ENCODE measurements at places on chromosomes 2 and 18.

GRCh38 chr18:34859496-34859895 lies 149.4 kb downstream of the DTNA start:
- no peak for DNase-seq

- no peak for DNase-seq
Measured at GRCh38 chr18:37534627-37535026, 31.0 kb downstream of the CELF4 start.

- no peak for DNase-seq
Measured at GRCh38 chr2:195642679-195643068, 14.4 kb upstream of the SLC39A10 start.

DNA sequence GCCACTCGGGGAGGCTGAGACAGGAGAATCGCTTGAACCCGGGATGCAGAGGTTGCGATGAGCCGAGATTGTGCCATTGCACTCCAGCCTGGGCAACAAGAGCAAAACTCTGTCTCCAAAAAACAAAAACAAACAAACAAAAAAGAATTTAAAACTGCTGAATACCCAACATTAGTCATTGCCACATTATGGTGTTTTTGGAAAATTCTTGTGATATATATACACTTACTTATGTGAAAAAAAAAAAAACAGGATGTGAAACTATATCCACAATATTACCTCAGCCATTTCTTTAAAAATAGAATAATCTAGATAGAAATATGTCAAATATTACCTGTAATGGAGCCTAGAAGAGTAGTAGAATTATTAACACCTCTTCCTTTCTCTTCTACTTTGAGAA lies 288.3 kb upstream of the FN1 start:
- no peak for DNase-seq

GRCh38 chr2:211854832-211855231 lies 683.8 kb downstream of the ERBB4 start:
- DNase-seq = no peak

DNA sequence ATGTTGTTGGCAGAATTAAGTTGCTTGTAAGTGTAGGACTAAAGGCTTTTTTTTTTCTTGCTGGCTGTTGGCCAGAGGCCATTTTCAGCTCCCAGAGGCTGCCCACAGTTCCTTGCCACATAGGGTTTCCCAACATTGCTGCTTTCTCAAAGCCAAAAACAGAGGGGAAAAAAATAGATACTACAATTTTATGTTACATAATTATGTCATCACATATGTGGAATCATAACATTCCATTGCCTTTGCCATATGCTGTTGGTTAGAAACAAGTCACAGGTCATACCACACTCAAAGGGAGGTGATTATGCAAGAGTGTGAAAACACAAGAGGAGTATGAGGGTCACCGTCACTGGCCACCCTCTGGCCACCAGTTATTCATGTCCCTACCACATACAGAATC lies 154.5 kb downstream of the RTN4 start:
- DNase-seq = no peak

DNA sequence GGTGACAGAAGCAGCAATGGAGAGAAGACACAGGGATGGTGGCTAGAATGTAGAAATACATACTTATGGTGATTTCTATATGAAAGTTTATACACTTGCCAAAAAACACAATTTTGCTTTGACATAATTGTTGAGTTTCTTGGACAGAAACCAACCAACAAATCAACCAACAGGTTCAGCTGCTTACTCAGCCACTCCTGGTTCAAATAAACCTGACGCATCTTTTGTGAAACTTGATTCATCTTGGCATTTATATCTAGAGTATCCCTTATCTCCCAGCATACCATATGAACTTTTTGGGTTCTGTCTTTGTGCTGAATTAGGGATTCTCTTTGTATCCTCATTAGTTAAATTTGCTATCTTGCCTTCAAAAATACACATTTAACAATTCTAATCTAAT lies 54.1 kb upstream of the ERBB4 start:
- DNase-seq = no peak

DNA sequence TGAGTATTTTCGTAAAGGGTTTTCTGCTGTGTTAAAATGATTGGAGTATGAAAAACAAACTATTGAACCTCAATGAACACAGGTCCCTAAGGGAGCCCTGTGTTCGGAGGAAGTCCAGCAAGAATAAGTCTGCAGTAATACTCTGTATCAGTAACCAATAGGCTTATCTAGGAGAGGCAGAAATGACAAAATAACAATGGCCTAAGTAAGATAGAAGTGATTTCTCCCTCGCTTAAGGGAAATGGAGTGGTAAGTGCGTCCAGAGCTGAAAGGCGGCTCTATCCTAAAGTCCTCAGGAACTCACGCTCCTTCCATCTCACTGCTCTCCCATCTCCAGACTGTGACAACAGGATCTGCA lies 29.3 kb upstream of the MFSD6 start:
- DNase-seq = no peak

DNA sequence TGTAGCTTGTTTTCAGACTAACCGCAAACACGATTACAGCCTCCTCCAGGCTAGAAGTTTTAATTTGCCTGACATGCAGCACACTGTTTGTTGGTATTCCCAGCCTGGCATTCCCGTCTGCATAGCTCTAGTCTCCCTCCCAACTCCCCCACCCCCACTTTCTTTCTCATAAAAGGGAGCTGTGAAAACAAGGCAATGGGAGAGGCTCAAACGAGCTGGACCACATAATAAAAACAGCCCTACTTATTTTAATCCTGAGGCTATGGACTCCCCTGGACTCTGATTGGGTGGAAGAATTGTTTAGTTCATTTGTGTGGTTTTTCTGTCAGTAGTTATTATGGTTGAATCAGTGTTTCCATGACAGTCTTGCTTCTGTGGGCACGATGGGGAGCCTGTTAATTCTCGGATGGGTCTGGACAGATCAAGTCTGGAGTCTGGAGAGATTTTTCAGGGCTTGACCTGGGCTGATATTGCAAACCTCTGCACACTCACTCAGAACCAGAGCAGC lies 1.2 kb downstream of the STON1 start:
- no peak for DNase-seq

GRCh38 chr2:149586898-149587219 lies 716 bp downstream of the MMADHC start:
- DNase-seq = no peak

- DNase-seq = no peak
Measured at GRCh38 chr18:25798046-25798445, 292.4 kb downstream of the SS18 start.

- DNase-seq = no peak
Measured at GRCh38 chr2:19933351-19933981, 31.7 kb upstream of the TTC32 start.

DNA sequence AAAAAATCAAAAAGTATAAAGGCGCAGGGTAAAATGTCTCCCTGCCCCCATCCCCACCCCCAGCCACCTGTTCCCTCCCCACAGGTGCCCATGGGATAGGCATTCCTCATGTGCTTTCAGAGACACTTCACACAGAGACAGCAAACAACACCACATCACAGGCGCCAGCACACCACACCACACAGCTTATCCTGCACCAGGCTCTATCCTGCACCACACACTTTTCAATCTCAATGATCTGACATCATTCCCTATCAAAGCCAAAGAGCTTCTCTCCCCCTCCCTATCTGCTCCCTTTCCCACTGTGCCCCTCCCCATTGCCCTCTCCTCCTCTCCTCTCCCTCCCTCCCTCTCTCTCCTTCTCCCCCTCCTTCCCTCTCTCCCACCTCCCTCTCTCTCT lies 15.5 kb downstream of the FAM178B start:
- DNase-seq = no peak

DNA sequence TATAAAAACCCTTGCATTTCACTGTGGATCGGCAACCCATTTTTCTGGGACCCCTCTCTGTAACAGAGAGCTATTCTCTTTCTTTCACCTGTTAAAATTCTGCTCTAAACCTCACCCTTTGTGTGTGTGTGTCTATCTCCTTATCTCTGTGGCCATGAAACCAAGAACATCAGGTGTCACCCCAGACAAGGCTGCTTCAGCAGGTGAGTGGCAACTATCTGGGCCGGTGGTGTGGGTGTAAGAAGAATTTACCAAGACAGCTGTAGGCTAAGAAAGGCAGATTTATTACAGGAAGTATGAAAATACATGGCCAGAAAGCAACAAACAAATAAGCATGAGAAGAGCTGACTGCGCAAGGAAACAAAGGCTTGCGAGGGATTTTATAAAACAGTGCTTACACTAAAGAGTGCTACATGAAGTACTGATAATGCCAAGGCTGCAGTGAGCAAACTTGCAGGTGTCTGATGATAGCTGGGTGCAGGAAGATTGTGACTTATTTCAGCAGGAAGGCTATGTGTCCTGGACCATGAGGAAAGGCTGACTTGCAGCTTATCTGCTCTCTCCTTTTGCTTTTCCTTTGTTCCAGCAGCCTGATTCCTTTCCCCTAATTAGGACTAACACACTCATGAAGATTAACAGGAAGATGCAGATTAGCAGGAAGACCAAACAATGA lies 421.1 kb downstream of the PTH2R start:
- no peak for DNase-seq

GRCh38 chr2:238525990-238526389 lies 99.3 kb downstream of the ASB1 start:
- no peak for DNase-seq

DNA sequence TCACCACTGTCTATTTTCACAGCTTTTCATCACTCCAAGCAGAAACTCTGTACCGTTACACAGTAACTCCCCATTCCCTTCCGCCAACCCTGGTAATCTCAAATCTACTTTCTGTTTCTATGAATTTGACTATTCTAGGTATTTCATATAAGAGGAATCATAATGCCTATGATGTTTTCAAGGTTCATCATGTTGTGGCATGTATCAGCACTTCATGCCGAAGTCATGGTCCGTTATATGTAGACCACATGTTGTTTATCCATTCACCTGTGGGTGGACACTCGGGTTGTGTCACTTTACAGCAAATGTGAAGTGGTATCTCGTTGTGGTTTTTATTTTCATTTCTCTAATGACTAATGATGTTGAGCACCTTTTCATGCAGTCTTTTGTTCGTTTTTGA lies 21.6 kb downstream of the CPSF3 start:
- DNase-seq = no peak

DNA sequence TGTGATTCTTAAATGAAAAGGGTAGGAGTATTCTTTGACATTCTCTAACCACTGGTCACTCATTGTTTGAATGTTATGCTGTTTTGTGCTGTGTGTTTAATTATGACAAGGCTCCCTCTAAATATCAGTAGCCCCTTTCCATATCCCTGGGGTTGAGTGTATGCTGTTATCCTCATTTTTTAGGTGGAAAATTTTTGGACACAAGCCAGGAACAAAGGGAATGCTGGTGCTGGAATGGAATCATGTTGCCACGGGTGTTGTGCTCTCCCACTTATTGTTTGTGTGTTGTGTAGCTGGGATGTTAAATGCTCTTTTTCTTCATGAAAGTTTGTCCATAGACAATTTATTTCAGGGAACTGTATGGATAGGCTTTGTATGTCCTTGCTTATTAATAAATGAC lies 43.3 kb downstream of the ZNF532 start:
- no peak for DNase-seq

- DNase-seq = no peak
Measured at GRCh38 chr18:67583621-67584020, 67.1 kb upstream of the DSEL start.

GRCh38 chr18:34458410-34458977 lies 233.8 kb upstream of the NOL4 start:
- no peak for DNase-seq

GRCh38 chr18:37649930-37650329 lies 84.3 kb upstream of the CELF4 start:
- no peak for DNase-seq

GRCh38 chr2:170235860-170236679 lies 58.1 kb downstream of the MYO3B start:
- no peak for DNase-seq

DNA sequence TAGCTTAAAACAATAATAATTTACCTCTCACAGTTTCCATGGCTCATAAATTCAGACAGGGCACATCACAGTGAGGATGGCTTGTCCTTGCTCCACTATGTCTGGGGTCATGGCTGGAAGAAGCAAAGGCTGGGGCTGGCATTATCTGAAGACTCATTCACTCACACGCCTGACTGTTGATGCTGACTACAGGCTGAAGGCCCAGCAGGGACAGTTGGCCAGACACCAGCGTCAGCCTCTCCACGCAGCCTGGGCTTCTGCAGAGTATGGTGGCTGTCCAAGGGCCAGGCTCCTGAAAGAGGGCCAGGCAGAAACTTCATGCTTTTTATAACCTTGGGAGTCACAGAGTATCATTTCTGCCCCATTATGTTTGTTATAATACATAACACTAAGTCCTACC lies 33.4 kb downstream of the YPEL5 start:
- DNase-seq = no peak

- DNase-seq = no peak
Measured at GRCh38 chr2:217047631-217048030, 187.8 kb upstream of the TNP1 start.

- DNase-seq = no peak
Measured at GRCh38 chr18:6644836-6645627, 84.5 kb upstream of the ARHGAP28 start.

DNA sequence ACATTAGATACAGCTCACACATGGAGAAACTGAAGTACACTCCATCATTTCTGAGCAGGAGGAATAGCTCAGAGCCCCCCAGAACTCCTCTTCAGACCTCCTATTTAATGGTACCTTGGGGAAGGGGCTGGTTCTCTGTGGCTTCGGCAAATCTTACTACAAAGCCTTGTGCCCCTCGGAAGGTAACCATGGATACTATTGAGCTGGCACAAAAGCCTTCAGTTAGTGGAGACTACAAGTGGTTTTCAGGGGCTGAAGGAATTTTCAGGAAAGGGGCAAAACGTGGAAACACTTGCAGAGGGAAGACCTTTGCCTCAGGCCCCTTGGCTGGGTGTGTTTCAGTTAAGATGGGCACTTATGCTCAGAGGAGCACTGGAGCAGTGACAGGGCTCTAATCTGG lies 1.1 kb upstream of the FAM237A start:
- no peak for DNase-seq

GRCh38 chr18:11661430-11661829 lies 27.6 kb upstream of the GNAL start:
- no peak for DNase-seq

DNA sequence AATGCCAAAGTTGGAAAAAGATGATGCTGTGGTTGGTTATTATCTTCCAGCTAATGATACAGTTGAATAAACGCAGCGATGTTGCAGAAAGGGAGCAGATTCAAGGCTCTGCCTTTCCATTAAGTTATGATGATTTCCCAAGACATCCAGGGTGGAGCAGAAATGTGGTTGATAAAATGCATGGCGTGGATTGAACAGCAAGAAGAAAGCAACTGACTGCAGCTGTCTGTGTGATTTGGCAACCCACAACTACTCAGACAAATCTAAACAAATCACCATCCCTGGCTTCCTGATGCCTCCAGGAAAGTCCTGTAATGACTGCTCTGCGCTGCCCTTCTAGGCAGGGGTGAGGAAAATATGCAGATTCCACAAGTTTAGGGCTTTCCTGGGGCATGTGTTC lies 166.3 kb downstream of the NRP2 start:
- no peak for DNase-seq

- DNase-seq = no peak
Measured at GRCh38 chr2:201761101-201761500, 19.6 kb downstream of the ALS2 start.

- no peak for DNase-seq
Measured at GRCh38 chr18:72336786-72337185, 207.4 kb downstream of the CBLN2 start.
